ENCODE measurements at places on chromosomes 4 and X.
A peak's percentile ranks its signal among the peaks of the same experiment; 100 is the strongest.

DNA sequence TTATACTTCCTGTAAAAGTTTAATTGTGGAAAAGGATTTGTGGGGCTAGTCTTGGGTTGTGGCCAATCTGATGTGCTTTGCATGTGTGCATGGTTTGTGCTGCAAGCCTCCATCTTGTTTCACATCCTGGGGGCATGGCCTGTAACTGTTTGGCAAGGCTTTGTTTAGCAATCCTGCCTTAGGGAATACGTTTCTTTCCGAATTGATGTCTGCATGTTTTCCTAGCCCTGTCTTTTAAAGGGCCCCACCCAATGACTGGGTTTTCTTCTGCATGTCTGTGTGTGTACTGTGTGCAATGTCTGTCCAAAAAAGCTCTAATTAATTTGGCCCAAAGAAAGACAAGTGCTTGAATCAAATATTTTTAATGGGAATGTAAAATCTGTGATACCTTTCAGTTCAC is 74.6 kb upstream of the MID1IP1 start:
- DNase-seq: no peak

GRCh38 chrX:13357925-13358324 is 38.1 kb upstream of the ATXN3L start:
- peak; percentile 64 for DNase-seq

DNA sequence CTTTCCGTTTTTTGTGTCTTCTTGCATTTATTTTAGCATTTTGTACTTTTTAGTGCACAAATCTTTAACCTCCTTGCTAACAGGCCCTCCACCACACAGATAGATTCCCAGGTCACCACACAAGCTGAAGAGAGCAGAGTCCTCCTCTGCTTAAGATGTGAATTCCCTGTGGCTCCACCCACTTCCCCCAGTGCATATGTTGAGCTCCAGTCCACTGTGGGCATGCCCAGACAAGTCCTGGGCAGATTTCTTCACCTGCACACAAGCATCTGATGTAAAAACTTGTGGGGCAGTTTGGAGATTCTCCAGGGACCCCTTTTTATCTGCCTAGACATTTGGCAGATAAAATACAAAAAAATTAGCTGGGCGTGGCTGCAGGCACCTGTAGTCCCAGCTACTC is 19.8 kb upstream of the PASD1 start:
- no peak for DNase-seq

DNA sequence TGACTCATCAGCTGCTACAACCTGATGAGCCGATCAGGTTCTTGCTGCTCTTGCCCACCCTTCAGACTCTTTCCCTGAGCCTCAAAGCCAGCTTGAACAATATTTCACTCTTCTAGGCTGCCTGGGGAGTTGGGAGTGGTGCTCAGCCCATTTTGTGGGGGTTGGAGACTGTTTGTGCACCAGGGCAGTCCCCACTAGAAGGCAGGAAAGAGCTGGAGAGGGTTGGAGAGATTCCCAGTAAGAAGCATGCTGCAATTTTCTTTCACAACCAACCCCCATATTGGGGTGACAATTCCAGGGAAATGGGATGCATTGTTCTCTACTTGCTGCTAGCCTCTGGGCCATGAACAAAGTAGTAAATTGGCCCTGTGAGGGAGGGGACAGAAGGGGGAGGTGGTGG is 44.1 kb downstream of the SLC16A2 start:
- DNase-seq: no peak

Data from NCI-H446 treated with DMSO at 0.1 percent for 48 hours (cell line).